ENCODE measurements at places on chromosomes 1 and 21.

DNA sequence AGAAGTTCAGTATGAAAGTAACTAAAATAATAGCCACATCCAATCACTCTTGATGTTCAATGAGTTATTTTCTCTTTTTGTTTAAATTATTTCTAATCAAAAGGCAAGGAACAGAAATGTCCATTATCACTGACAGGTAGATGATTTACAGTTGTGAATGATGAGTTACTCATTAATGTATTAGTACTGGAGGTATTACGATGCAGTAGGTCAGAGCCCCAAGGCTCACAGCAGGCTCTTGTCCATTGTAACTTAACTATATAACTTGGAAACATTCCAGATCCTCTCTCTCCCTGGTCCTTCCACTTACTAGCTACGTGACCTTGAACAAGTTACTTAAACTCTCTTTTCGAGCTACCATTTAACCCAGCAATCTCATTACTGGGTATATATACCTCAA is 39.5 kb downstream of the CRB1 start:
- H3K36me3 ChIP-seq, result no peaks in the 10 kb centered on the region
- no peak overlapping the region for H3K4me3 ChIP-seq
- no peaks in the 10 kb centered on the region for H3K27me3 ChIP-seq
- DNase-seq, result no peak
- no peak overlapping the region for H3K27ac ChIP-seq

GRCh38 chr1:222886878-222887351 is 72.1 kb downstream of the DISP1 start:
- DNase-seq, result no peak
- no peaks in the 10 kb centered on the region for H3K4me1 ChIP-seq
- no peaks in the 10 kb centered on the region for H3K27me3 ChIP-seq
- H3K27ac ChIP-seq, result no peak overlapping the region

DNA sequence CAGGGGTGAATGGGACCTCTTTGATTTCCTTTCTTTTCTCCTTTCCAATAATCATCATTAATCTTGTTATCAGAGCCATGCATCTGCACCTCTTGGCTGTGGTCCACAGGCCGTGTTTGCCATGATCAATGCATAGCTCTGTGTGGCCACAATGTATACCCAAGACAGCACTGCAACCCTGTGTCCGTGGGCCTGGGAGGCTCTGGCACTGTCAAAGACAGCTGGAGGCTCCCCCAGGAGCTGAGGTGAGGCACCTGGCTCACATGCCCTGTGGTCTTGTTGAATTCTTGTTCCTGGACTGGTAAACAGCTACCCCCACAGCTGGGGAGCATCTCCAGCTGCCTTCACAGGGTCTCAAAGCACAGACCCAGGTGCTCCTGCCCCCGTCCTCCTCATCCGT is 67.2 kb upstream of the SELENON start:
- H3K4me3 ChIP-seq, result no peak overlapping the region
- H3K27ac ChIP-seq, result no peak overlapping the region
- H3K27me3 ChIP-seq, result no peaks in the 10 kb centered on the region
- peaks cover 38% of the 10 kb centered on the region for H3K4me1 ChIP-seq
- no peak for DNase-seq
- no peaks in the 10 kb centered on the region for H3K36me3 ChIP-seq

- no peak overlapping the region for H3K4me3 ChIP-seq
- peaks cover 8% of the 10 kb centered on the region for H3K4me1 ChIP-seq
- no peak overlapping the region for H3K27ac ChIP-seq
- H3K36me3 ChIP-seq, result no peaks in the 10 kb centered on the region
- no peak for DNase-seq
Measured at GRCh38 chr1:208090388-208091301, 153.5 kb downstream of the PLXNA2 start.

DNA sequence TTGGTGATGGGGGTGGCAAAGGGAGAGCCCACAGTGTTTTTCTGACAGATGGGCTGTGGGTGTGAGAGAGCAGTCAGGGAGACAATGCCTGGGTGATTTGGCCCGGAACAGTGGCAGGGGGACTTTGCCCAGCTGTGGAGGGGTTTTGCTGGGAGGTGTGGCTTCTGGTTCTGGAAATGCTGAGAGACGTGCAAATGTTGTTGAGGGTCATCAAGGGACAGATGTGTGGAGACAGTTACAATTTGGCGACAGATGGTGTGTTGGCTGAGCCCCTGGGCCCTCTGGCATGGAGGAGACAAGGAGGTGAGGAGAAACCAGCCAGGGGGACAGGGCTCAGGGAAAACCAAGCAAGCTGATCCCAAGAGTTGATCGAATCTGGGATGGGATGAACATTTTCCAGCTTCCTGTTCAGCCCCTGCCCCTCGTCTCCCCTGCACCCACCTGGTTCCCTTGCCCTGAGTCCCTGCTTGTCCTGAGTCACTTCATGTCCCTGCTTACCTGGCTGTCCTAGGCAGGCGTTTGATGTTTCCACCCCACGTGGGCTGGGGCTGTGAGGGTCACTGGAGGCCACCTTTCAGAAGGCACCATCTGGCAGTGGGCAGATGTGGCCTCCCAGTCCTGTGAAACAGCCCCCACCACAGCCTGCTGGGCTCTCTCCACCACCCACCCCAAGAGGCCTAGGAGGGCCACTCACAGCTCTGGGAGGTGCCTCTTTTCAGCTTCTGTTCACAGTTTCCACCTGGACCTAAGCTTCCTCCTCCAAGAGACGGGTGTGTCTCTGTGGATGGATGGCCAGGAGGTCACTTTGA is 15.8 kb upstream of the ZNF678 start:
- H3K4me3 ChIP-seq, result no peak overlapping the region
- peaks cover 6% of the 10 kb centered on the region for H3K4me1 ChIP-seq
- H3K27ac ChIP-seq, result no peak overlapping the region
- no peaks in the 10 kb centered on the region for H3K27me3 ChIP-seq
- no peak for DNase-seq
- no peaks in the 10 kb centered on the region for H3K36me3 ChIP-seq

DNA sequence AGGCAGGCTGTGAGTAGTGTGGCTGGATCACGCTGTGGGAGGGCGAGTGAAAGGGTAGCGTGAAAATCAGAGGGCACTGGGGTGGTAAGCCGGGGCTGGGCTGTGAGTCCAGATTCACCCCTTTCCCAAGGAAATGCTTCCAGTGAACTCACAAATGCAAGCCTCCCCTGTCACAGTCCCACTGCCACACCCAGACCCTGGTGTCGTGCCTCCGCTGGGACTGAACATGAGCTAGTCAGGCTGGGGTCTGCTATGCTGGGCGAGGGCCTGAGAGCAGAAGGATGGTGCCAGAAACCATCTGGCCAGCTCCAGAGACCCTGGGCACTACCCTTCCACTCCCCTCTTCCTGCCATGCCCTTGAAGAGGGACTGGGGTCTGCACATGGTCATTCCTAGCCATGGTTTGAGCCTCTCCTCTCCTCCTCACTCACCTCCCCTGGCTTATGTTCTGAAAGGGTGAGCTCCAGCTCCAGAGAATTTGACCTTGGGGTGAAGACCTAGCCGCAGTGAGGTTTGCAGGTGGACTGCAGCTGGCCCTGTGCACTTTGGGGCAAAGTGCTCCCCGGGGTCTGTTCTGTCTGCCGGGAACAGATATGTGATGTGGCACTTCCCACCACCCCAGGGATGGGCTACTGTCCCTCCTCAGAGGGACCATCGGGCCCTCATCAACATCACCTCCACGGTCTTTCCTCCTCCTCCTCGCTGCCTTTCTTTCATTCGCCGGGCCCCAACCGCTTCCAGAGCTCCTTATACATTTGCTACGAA is 365.6 kb downstream of the RPS6KC1 start:
- H3K4me1 ChIP-seq, result no peaks in the 10 kb centered on the region
- no peaks in the 10 kb centered on the region for H3K27me3 ChIP-seq
- DNase-seq, result no peak
- H3K27ac ChIP-seq, result no peak overlapping the region

DNA sequence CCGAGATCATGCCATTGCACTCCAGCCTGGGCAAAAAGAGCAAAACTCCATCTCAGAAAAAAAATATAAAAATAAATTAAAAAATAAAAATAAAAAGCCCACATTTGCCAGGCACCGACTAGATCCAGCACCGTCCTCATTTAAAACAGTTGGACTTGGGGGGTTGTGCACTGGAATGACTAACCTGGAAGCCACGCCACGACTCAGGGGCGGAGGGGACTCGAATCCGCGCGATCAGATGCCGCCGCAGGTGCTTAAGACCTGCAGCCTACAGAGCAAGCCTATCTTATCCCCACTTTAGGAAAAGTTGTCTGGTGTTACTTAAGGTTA is 38.5 kb downstream of the ZBTB8OS start:
- no peaks in the 10 kb centered on the region for H3K4me1 ChIP-seq
- H3K27ac ChIP-seq, result no peak overlapping the region
- H3K4me3 ChIP-seq, result peak overlapping the region; percentile 57
- H3K27me3 ChIP-seq, result no peaks in the 10 kb centered on the region

DNA sequence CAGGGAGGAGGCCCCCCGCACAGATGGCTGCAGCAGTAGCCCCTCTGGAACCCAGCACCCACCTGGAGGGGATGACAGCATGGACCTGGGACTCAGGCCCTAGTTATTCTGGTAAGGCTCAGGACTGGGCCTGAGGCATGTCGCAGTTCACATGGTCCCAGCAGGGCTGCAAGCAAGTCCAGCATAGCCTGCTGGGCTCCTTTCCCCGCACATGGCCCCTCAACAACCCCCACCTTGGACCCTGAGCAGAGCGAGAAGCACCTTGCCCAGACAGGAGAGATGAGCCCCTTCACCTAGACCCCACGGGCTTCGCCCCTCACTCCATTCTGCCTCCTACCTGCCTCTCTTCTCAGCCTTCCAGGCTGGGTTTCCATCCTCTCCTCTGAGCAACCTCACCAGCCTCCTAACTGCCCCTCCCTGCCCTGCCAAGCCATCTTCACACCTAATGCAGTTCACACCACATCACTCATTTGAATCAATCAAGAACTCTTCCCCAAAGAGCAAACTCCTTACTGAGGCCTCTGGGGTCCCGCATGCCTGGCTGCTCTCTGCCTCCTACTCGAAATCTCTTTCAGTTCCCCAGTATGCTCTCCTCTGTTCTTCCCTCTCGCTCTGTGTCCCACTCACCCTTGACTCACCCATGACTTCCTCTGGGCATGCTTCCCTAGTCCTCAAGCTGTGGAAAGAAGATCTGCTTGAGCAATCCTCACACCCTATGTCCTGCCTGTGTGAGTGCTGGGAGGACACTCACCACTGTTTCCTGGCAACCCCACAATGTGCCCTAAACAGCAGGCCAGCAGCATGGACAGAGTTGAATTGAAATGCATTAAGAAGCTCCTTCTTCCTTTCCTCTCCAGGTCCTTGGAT is 9.4 kb upstream of the THEMIS2 start:
- H3K36me3 ChIP-seq, result no peaks in the 10 kb centered on the region
- H3K27me3 ChIP-seq, result no peaks in the 10 kb centered on the region
- no peak overlapping the region for H3K4me3 ChIP-seq
- no peak for DNase-seq
- no peak overlapping the region for H3K27ac ChIP-seq
